ENCODE measurements at places on chromosomes 5 and 9. TPM values are rescaled to one million over a fixed set of nuclear protein-coding genes. Genes with fewer than 3 reads are reported as not detected.

Gene MORN5
- not detected for polyA plus RNA-seq

Gene LMX1B
- not detected for polyA plus RNA-seq

GRCh38 chr9:32965566-32965965 is 35.9 kb downstream of the APTX start:
- no peak overlapping the region for H3K4me3 ChIP-seq
- no peak overlapping the region for H3K27ac ChIP-seq
- no peaks in the 10 kb centered on the region for H3K27me3 ChIP-seq

- no peak overlapping the region for H3K27ac ChIP-seq
- no peak overlapping the region for H3K4me3 ChIP-seq
- no peaks in the 10 kb centered on the region for H3K4me1 ChIP-seq
- H3K36me3 ChIP-seq = no peaks in the 10 kb centered on the region
- no peak for DNase-seq
Measured at GRCh38 chr9:89593727-89594427, 10.9 kb upstream of the GADD45G start.

DNA sequence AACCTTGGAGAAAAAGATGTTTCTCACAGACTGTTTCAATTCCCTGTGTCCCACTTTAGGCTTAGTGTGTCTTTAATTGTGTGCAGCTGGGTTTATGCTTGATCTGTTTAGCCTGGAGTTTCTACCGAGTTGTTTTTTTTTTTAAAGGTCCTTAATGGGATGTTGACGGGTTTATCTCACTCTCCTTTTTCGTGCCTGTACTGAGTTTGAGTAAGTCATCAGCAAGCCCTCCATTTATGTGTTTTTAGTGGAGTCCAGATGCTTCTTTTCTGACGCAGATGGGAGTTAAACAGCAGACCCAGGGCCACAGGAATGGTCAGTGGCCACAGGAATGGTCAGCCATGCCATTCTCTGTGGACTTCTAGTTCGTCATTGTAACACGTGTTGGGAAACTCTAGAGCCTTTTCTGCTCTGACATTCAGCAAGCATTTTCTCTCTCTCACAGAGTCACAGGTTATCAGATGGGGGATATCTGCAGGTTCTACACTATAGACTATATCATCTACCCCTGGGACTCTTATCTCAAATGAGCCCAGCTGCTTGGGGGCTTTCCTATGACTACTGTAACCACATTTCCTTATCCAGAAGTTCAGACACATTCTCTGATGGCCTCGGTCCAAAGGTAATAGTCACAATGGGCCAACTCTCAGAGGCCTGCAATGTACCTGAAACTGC is 190.5 kb downstream of the TTLL11 start:
- no peaks in the 10 kb centered on the region for H3K36me3 ChIP-seq
- H3K27me3 ChIP-seq = no peaks in the 10 kb centered on the region
- H3K27ac ChIP-seq = peak overlapping the region; percentile 74
- H3K4me1 ChIP-seq = peaks cover 19% of the 10 kb centered on the region

DNA sequence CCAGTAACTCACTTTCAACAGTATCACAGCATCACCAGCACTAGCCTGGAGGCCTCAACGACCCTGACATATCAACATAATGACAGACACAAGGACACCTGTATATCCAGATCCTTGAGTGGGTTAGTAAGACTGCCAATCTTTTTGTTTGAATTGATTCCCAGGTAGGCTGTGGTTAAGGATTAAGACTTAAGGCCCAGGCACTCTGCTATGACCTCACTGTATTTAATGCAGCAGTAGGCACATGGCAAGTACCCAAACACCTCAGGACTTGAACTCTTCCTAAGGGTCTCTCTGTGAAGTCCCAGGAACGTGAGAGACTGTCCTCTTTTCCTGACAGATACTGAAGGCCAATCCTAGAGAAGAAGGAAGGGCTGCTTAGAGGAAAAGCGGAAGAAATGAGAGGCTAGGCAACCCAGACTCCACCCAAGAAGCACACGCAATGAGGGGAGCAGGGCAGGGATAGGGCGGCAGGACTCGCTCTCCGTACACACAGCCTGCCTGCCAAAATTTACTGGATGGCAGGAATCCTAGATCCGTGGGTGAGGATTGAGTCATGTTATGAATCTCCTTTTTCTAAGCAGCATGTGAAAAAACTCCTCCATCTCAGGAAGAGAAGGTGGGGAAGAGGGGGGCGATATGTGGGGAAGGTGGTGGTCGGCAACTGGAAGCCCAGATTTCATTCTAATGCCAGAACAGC is 93.4 kb downstream of the SIL1 start:
- no peaks in the 10 kb centered on the region for H3K36me3 ChIP-seq
- no peak for DNase-seq
- no peaks in the 10 kb centered on the region for H3K4me1 ChIP-seq
- no peaks in the 10 kb centered on the region for H3K27me3 ChIP-seq
- H3K4me3 ChIP-seq = no peak overlapping the region

DNA sequence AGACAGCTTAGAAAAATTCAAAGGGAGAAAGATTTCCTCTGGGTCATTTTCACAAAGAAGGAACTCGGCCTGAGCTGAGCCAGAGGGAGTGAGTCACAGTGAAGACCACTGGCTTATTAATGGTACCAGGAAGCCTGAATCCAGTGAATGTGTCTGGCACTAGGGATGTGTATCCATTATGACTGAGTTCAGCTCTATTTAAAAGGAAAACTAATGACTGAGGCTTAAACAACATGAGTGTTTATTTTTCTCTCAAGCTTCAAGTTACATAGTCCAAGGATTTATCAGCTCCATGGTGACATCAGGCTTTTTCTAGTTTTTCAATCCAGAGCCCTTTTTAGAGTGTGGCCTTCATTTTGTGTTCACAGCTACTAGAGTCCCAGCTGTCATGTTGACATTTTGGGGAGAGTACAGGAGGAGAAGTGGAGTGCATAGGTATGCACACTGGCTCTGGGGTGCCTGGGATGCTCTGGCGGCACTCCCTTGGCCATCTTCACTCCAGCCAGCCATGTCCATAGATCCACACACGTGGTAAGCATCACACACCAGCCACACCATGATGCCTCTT is 159.5 kb upstream of the ERCC6L2 start:
- no peaks in the 10 kb centered on the region for H3K27me3 ChIP-seq
- no peaks in the 10 kb centered on the region for H3K36me3 ChIP-seq
- no peak overlapping the region for H3K27ac ChIP-seq
- no peak for DNase-seq
- H3K4me3 ChIP-seq = no peak overlapping the region

DNA sequence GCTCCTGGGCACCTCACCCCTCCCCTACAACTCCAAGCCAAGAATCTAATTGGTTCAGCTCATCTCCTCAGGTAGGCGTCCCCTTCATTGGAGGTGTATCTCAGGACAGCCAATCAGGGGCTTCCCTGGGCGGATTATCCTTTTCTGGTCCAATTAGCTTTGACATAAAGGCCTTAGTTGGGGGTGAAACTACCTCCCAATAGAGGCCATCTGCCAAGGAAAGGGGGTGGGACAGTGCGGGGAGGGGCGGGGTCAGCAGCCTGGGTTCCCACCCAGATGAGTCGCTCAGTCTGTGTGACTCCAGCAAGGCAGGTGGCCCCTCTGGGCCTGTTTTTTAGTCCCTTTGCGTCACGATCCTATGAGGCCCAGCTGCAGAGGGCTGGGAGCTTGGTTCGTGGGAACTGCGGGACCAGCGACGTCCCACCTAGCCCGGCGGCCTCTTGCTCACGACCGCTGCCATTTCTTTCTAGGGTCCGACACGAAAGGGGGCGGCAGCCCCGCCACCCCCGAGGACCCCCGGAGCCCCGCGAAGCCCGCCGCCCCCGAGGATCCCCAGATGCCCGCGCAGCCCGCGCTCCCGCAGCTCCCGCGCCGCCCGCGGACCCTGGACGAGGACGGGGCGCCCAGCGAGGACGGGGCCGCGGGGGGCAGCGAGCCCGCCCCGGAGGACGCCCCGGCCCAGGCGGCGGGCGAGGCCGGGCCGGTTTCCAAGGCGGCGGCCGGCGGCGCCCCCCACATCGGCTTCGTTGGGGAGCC is 8.9 kb downstream of the PRRT1B start:
- H3K27me3 ChIP-seq = peaks cover 4% of the 10 kb centered on the region
- H3K27ac ChIP-seq = no peak overlapping the region
